ENCODE measurements at places on chromosomes 2 and 18.

DNA sequence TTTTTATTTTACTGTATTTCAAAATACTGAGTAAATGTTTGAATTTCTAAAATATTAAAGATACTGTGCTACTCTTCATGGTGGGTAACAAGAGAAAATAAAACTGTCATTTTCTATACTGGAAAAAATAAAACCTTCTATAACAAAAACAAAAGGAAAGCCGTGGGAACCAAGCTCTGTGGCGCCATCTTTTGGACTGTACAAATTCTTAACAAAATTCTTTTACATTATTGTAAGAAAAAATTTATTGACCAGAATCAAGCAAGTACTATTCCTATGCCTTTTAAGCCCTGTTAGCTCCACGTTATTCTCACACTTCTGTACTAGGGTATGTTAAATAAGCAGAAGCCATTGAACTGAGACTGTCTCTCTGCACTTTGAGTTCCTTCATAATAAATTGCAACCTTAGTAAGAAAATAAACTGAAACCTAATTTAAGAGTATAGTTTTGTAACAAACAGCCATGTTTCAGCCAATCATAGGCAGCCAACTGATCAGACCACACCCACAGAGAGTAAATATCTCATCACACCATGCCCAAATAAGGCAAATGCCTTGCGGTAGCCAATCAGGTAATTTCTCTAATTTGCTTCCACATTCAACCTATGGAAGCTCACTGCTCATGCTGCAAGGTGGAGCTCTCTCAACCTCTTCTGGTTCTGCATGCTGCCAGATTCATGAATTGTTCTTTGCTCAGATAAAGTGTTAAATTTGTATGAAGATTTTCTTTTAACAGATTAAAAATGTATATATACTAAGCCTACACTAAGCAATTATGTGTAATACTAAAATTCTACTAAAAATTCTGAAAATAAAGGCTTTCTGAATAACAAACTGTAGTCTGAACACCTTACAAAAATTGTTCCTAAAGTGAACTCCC, 42.2 kb downstream of the HIBCH start:
- DNase-seq = no peak

GRCh38 chr2:96842600-96842999, 1.2 kb downstream of the ANKRD23 start:
- DNase-seq = no peak

DNA sequence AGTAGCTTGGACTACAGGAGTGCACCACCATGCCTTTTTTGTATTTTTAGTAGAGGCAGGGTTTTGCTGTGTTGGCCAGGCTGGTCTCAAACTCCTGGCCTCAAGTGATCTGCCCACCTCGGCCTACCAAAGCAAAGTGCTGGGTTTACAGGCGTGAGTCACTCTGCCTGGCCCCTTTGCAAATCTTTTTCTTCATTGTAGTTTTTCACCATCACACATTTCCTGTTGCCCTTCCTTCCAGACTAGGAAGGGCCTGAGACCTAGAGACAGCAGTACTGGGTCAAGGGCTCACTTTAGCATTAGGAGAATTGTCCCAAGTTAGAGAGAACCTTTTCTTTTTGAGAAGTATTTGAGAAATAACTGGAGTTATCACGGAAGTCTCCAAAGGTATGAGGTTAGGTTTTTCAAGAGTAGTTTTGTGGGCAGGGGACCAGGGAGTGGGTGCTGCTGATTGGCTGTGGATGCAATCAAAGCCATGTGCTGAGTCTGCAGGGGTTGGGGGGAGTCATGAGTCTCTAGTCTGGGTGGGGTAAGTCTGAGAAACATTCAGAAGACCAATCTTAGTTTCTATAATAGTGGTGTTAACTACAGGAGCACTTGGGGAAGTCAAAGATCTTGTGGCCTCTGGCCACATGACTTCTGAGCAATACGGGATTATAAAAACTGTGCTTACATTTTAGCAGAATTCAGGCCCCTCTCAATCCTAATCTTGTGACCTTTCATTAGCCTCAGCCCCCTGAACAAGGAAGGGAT, 23.7 kb downstream of the B3GNT2 start:
- DNase-seq = no peak

GRCh38 chr18:52077251-52077983, 262.6 kb upstream of the DCC start:
- no peak for DNase-seq

- no peak for DNase-seq
These were observed 452.8 kb downstream of the CBLN2 start for GRCh38 chr18:72091369-72091768.

DNA sequence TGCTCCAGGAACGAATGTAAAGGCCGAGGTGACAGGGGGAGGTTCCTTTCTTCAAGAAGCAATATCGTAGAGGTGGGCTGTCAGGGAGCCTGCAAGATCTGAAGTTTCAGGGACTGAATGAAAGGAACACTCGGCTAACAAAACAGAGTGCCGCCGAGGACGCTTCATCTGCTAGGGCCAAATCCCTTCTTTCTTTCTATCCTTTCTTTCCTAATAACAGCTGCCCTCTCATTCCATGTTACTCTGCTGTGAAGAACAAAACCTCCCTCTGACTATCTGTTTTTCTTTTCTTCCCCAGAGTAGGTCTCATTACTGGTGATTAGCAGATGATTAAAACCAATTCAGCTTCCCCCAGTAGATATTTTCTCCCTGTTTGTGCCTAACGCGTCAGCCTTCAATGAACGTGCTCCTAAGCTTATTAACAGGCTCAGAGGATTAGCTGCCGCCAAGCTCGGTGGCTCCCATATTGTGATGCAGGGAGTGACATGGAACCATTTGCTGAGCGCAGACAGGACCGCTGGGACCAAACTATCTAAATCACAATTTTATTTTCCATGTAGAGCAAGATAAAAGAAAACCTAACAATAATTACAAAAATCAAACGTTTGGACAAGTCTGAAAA, 414.6 kb downstream of the TMEM182 start:
- no peak for DNase-seq

DNA sequence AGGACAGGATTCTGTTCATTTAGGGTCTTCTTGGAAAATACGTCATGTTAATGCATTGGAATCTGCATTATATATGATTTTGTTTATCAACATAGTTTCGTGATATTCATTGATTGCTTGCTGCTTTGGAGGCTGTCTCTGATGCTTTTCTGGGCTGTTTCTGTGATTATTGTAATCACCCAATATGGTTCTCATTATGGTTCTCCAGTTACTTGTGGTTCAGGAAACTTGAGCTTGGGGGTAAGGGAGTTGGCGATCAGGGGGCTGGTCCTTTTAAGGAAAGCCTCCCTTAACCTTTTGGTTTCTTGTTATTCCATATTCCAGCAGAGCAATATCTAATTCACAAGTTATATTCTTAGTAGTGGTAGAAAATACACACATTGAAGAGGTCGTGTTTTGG, 17.4 kb upstream of the STON1 start:
- no peak for DNase-seq

GRCh38 chr18:63470751-63471150, 6.0 kb upstream of the SERPINB5 start:
- DNase-seq = no peak

- no peak for DNase-seq
These were observed 95.2 kb downstream of the EPB41L5 start for GRCh38 chr2:120108049-120108448.

- no peak for DNase-seq
These were observed 204.0 kb downstream of the CYRIA start for GRCh38 chr2:16461672-16462071.

- DNase-seq = no peak
These were observed 38.4 kb downstream of the GALNT1 start for GRCh38 chr18:35619941-35620340.

DNA sequence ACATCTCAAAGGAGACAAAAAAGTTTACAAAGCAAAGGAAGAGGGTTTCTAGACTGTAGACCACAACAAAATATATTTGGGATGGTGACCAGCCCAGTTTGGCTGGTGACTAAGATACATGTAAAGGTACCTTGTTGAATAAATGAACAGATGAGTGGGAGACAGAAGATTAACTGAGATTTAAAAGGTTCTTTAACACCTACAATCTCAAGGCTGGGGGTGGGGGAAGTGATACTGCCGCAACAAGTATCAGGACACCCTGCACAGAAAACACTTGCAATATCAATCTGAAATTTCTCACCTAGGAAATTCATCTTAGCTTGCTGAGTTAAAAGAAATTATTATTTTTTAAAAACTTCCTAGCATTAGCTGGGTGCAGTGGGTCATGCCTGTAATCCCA, 8.3 kb downstream of the RNF149 start:
- DNase-seq = no peak

GRCh38 chr18:62950246-62950645, 234.9 kb downstream of the PHLPP1 start:
- no peak for DNase-seq

DNA sequence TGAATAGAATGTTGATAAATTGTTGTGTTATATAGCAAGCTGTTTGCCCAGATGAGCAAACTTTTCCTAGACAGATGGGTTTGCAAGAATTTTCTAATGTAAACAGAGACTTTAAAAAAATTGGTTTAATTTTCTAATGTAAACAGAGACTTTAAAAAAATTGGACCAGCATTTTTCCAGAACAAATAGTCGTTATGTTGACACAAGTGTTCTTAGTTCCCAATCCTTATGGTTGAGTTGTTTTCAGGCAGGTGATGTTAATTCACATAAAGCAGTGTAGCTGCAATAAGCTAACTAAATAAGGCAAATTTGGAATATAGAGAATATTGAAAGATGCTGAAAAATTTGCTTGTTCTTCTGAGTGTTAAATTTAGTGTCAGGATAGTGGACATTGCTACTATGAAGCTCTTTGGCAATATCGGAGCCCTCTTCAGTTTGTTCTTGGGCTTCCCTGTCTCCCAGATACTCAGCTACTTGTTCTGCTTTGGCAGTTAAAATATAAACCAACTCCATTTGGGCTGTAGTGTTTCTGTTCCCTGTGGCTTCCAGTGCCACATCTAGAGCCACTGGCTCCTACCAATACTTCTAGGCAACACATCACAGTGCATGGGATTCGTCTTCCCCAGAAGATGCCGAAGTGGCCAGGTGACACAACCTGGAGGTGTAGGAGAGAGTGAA, 105.7 kb downstream of the DYNAP start:
- no peak for DNase-seq

GRCh38 chr2:173354073-173354581, 545 bp upstream of the CDCA7 start:
- DNase-seq = no peak

- no peak for DNase-seq
These were observed 258.9 kb upstream of the FBXO11 start for GRCh38 chr2:48165070-48165753.

DNA sequence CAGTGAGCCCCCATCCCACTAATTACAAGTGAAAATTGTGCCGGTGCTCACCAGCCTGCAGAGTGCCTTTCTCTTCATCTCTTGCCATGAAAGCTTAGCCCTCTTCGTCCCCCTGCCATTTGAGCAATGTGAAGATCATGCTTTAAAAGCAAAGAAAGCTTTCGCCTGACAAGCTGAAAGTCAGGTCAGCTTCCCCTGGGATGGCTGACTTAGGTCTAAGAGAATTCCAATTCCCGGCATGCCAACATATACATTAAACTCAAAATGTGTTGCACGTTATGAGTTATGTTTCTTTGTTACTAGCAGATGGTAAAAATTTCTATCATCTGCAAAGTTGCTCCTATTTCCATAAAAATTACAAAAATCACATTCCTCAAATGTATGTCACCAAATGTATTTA, 129.8 kb downstream of the AFF3 start:
- DNase-seq = no peak

GRCh38 chr2:11491348-11491933, 25.5 kb upstream of the E2F6 start:
- DNase-seq = no peak

DNA sequence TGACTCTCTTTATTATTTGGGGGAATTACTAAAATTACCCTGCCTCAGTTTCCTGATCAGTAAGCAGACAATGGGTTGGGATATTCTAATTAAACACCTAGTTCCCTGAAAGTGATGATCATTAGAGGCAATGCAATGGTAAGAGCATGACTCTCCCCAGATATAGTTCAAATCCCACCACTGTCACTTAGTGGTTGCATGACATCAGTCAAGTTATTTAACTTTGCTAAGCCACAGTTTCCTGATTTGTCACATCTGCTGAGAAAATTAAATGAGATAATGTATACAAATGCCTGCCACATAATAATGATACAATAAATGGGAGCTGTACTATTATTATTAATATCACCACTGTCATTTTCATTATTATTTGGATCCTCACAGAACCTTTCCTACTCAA, 29.9 kb downstream of the ZEB2 start:
- DNase-seq = no peak

DNA sequence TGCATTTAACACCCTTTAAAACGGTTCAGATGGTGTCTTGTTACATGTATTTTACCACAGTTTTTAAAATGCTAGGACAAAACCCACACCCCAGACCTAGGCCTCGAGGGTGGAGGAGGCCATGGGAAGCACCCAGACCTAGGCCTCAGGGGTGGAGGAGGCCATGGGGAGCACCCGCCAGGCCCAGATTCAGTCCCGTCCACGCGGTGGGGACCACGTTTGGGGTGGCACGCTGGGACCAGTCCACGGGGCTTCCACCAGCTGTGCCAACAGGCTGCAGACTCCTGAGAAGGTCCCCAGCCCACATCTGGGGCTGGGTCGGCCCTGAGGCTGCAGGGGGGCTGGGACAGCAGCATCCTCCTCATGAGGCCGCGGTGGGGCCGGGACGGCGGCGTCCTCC, 63.4 kb downstream of the SLC66A2 start:
- no peak for DNase-seq

DNA sequence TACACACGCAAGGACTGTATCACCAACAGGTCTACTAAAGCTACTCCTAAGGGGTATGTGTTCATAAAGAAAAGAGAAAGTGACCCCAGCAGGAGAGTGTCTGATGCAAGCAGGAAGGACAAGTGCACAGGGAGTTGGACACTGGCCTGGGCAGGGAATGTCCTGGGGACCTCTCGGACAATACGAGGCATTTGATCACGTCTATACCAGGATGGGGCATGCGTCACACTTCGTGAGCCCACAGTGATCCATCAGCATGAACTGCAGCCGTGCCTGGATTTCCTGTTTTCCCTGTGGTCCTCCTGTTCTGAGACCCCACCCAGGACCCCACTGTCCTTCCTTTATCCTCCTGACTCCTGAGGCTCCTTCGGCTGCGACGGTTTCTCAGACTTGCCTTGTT, 113.9 kb downstream of the HDAC4 start:
- DNase-seq = no peak

DNA sequence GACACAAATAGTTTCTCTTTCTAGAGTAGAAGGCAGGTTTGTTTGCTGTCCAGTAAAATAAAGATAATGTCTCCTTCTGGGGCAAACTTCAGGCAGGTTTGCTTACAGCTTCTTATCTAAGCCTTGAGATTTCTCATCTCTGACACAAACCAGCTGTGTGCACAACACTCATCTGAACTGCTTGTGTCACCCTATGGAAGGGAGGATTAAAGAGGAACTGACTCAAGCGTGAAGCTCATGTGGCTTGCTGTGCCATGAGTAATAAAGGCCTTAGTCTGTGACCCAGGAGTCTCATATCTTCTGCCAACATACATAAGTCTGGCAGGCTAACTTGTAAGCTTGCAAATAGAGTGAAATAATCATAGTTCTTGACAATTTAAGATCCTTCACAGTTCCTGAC, 24.2 kb upstream of the CPO start:
- no peak for DNase-seq

GRCh38 chr2:143499061-143499460, 369.8 kb downstream of the ARHGAP15 start:
- DNase-seq = no peak

- DNase-seq = no peak
These were observed 88.0 kb downstream of the TCF7L1 start for GRCh38 chr2:85221067-85221691.

- DNase-seq = no peak
These were observed 753.6 kb downstream of the DCC start for GRCh38 chr18:53093636-53094035.

- no peak for DNase-seq
These were observed 13.6 kb upstream of the APCDD1 start for GRCh38 chr18:10440884-10441283.

All from activated T-helper 1 cell treated with Interleukin-2 at 50 U/mL for 16 hours (primary cell).